ENCODE measurements at places on chromosomes 16 and 17.

GRCh38 chr16:28558456-28558855, 4.7 kb downstream of the SGF29 start:
- no peak for DNase-seq

GRCh38 chr17:67490471-67490870, 113.4 kb downstream of the PITPNC1 start:
- DNase-seq, result no peak

DNA sequence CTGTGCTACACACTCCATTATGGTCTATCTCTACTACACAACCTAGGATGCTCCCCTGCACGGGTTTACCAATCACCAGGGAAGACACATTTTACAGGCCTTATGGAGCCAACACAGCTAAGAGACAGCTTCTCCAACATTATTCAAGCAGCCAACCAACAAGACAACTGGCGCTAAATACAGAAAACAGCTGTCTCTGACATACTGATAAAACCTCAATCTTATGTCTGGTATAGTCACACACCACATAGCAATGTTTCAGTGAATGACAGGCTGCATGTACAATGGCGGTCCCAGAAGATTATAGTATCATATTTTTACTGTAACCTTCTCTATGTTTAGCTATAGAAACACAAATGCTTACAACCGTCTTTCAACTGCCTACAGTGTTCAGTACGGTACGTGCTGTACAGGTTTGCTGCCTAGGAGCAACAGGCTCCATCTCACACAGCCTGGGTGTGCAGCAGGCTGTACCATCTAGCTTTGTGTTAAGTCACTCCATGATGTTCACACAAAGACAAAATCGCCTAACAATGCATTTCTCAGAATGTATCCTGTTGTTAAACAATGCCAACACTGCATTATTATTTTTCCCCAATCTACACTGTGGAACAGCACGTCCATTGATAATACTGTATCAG, 10.9 kb downstream of the USP22 start:
- no peak for DNase-seq

DNA sequence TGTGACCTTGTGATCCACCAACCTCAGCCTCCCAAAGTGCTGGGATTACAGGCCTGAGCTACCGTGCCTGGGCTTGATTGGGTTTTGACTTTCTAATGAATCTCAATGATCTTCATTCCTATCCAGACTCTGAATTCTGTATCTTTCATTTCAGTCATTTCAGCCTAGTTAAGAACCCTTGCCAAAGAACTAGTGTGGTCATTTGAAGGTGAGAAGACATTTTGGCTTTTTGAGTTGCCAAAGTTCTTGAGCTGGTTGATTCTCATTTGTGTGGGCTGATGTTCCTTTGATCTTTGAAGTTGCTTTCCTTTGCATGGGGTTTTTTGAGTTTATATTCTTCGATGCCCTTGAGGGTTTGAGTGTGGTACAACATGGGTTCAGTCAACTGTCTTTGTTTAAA, 30.6 kb upstream of the TEKT1 start:
- no peak for DNase-seq

- DNase-seq, result no peak
Observed at GRCh38 chr16:62089715-62090114, 53.5 kb upstream of the CDH8 start.

GRCh38 chr17:78991017-78991738, 11.5 kb upstream of the LGALS3BP start:
- DNase-seq, result no peak

- DNase-seq, result no peak
Observed at GRCh38 chr17:29100296-29100695, 57.4 kb downstream of the PIPOX start.

GRCh38 chr16:30535106-30535776, 583 bp upstream of the ZNF747 start:
- DNase-seq, result no peak

- DNase-seq, result no peak
Observed at GRCh38 chr16:84239141-84239769, 557 bp downstream of the KCNG4 start.

GRCh38 chr17:62778990-62779681, 29.0 kb downstream of the MARCHF10 start:
- DNase-seq, result peak; percentile 43

DNA sequence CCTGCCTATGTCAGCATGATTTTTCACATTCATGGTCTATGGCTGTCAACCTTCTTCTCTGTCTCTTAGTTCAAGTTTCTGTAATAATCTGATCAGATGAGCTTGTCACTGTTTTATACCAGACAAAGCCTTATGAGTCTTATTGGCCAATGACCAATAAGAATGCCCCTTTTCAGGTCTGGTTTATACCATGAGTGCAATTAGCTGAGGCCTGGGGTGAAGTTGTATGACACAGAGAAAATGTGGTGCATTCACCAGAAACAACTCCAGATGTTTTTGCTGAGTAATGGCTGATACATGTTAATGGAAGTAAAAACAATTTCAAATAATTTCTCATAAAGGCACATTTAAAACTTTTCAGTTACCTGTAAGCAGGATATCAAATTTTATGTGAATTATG, 218.6 kb upstream of the CDH8 start:
- no peak for DNase-seq

- DNase-seq, result no peak
Observed at GRCh38 chr17:46736100-46736499, 82.4 kb downstream of the WNT3 start.

DNA sequence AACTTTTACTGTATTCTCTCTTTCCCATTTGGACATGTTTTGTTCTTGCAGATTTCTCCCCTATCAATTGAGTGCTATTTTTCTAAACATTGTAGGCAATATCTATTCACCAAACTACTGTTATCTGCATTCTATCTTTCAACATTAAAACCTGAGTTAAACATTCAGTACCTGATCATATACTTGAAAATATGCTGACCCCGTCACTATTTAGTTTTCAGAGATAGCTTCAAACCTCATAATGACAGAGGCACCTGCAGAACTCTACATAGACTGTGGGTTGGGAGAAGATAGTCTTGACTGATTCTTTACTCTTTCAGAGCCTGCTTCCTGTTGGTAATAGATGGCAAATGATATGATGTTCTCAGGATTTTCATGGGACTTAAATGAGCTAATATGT, 965.7 kb upstream of the GOT2 start:
- DNase-seq, result no peak

DNA sequence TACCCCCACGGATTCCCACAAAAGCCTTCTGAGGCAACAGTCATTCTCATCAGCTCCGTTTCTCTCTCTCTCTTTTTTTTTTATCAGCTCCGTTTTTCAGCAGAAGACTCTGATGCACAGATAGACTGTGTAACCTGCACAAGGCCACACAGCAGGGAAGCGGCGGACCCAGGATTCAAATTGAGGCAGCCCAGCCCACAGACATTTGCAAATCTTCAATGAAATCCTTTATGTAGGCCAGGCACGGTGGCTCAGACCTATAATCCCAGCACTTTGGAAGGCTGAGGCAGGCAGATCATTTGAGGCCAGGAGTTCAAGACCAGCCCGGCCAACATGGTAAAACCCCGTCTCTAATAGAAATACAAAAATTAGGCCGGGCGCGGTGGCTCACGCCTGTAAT, 2.4 kb upstream of the MEOX1 start:
- DNase-seq, result no peak

DNA sequence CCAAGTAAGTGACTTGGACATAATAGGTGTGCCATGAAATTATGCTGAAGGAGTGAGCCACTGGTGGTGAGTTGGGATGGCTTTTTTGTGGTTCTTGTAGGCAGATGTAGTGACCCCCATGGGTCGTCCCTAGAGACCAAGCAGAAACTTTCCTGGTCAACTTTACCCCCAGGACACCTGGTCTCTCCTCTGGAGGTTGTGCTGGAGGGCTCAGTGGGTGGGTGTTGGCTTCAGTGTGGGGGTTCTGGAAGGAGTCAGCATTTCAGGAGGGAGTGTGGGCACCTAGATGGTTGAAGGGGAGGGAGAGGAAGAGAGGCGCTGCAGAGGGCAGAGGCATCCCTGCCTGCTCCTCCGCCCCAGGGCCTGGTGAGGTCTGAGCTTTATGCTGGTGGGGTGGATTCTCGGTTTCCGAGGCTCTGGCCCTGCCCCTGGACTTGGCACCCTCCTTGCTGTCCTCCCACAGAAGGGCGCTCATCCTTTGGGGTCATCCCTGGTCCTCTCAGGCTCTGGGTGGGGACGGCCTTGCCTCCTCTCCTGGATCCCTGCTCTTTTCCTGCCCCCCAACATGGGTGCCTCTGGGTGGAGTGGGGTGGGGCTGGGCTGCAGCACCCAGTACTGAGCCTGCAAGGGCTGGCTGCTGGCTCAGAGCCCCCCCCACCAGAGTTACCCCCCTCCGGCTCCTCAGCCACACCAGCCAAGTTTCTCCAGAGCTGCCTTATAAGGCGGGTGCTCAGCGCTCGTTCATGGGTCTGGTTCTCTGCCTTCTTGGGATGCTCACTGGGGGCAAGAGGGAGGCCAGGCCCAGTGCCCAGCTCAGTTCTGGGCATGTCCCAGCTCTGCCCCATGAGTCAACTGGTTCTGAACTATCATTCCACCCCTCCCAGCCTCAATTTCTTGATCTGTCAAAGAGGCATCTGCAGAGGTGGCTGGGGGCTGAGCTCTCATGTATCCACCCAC, 266.8 kb downstream of the SEC14L1 start:
- no peak for DNase-seq

- DNase-seq, result no peak
Observed at GRCh38 chr17:72955391-72956140, 136.9 kb downstream of the SLC39A11 start.

DNA sequence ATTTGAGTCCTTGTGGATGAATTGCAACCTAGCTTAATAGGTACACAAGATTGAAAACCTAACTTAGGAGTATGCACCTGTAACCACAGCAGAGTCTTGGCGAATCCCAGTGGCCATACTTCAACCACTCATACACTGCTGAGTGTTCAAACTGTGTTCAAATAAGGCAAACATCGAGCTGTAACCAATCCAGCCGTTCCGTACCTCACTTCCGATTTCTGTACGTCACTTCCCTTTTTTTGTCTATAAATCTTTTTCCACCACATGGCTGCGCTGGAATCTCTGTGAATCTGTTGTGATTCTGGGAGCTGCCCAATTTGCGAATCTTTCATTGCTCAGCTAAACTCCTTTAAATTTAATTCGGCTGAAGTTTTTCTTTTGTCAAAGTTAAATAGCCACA, 190.6 kb downstream of the MAF start:
- DNase-seq, result no peak
